ENCODE measurements at places on chromosomes 2 and 18.

DNA sequence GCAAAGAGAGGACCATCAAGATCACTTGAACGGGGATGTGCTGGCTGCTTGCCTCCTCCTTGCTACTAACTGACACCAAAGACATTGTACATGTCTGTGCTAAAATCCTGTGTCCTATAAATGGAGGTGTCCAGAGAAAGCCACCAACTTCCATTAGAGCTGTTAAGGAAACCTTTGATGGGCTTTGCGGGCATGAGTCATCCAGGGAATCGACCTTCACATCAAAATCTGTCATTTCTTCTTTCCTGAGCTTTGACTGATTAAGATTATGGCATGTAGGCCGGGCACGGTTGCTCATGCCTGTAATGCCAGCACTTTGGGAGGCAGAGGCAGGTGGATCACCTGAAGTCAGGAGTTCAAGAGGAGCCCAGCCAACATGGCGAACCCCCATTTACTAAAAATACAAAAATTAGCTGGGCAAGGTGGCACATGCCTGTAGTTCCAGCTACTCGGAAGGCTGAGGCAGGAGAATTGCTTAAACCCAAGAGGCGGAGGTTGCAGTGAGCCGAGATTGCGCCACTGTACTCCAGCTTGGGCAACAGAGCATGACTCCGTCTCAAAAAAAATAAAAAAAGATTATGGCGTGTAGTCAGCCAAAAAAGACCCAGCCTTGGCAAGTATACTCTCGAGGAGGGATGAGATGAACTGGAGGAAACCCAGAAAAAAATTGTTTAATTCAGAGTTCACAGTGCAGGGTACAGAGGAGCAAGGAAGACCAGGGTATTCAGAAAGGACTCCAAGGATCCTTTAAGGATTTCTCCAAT is 115.8 kb downstream of the CABLES1 start:
- no peak for ATAC-seq

GRCh38 chr2:102109016-102109415 is 33.5 kb upstream of the IL1R1 start:
- no peak for ATAC-seq

GRCh38 chr18:2036086-2036485 is 535.2 kb downstream of the METTL4 start:
- ATAC-seq = no peak

DNA sequence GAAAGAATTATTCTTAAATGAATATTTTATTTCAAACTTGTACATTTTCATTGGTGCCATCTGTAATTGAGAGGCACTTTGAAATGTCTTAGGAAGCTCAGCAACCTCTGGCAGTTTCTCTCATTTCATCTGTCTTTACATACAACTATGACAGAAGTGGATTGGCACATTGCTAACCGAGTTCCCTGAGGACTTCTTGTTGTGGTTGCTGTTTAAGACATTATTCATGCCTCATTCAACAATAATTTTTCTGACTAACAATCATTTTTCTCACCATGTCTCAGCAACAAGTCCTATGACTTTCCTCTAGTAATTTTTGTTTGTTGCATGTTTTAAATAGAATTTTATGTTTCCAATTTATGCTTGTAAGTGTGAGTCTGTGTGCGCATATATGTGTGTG is 284.0 kb upstream of the CWC22 start:
- ATAC-seq = no peak

GRCh38 chr2:85053802-85054201 is 79.4 kb upstream of the TCF7L1 start:
- ATAC-seq = no peak

- ATAC-seq = no peak
Measured at GRCh38 chr2:109306190-109306589, 177.2 kb downstream of the SH3RF3 start.

DNA sequence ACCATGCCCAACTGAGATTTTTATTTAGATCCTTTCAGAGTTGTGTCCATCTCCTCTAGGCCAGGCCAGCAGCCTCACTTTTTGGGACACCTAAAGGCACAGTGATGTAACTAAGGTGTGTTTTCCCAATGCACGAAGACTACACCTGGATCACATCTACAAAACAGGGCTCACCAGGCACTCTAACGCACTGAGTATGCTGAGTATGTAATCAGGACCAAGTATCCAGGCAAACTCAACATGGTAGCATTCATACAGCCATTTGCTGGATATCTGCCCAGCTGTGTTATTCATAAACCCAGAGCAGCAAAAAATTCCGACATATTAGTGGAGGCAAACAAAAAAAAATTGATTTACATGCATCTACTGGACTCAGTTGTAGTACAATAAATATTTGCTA is 33.8 kb downstream of the LPIN2 start:
- ATAC-seq = no peak

DNA sequence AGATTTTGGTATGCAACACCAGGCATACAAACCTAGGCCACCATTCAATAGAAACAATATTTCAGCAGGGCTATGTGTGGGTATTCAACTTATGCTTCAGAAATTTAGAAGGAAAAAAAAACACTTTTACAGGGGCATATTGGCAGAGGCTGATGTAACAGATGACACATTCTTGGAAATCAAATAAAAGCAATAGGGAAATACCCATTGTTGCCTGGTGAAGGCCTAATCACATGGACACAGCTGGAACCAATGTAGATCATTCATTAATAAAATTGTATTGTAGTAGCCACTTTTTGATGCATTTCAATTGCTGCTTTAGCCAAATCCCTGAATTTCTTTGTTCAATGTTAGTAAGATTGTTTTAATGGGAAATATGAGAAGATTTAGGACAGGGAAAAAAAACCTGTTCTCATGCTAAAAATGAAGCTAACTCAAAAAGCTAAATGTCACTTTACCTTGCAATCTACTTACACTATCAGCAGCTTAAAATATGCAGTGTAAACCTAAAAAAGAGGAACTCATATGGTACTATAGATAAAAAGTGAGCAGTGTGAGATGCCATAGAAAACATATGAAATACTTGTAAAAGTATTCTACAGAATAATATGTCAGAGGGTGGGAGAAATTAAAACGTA is 289.4 kb downstream of the ZEB2 start:
- ATAC-seq = no peak

GRCh38 chr2:70962885-70963878 is 15.2 kb upstream of the ANKRD53 start:
- ATAC-seq = no peak

DNA sequence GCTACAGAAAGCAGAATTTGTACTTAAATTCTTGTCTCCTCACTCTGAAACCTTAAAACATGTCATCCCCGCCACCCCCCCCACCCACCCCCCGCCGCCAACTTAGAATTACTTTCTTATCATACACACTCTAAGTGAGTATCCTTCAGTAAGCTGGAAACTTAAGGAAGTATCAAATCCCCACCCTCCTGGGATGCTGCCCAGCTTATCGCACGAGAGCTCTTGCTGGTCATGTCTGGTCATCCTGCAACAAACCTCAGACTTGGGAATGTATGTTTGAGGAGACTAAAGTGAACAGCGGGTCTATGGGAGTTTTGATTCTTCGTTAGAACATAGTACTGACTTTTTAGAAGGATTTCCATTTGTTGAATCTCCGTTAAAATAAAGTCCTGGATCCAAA is 203.3 kb downstream of the PTGR3 start:
- ATAC-seq = no peak

- ATAC-seq = no peak
Measured at GRCh38 chr2:39158351-39158750, 37.5 kb upstream of the SOS1 start.

DNA sequence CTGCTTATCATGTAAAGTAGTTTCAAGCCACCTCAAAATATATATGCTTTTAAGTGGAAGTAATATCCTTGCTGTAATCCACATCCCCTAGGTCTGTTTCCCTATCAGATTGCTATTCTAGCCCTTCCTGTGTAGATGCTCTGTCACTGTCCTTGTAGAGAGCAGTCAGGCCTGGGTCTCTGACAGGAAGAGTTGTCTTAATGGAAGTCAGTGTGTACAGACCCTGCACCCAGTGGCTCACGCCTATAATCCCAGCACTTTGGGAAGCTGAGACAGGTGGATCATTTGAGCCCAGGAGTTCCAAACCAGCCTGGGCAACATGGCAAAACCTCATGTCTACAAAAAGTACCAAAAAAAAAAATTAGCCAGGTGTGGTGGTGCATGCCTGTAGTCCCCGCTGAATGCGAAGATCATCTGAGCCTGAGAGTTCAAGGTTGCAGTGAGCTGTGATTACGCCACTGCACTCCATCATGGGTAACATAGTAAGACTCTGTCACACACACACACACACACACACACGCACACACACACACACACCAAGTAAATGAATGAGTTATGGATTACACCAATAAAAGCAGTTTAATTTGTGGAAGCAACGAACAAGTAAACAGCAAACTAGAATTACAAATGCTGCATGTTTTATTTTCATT is 70.2 kb upstream of the DSC1 start:
- ATAC-seq = no peak

DNA sequence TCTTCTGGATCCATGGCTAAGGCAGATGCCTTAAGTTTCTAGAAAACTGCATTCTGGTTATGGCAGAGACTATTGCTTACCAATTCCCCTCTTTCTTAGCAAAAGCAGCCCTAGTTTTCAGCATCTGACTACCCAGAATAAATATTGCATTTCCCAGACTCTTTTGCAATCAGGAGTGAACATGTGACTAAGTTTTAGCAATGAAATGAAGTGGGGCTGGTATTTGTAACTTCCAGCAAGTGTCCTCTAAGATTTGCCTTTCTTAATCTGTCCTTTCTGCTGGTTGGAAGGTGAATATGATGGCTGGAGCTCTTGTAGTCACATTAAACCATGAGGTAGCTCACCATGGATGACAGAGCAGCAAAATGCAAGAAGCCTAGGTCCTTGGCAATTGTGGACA is 132.9 kb upstream of the PKDCC start:
- ATAC-seq = no peak

DNA sequence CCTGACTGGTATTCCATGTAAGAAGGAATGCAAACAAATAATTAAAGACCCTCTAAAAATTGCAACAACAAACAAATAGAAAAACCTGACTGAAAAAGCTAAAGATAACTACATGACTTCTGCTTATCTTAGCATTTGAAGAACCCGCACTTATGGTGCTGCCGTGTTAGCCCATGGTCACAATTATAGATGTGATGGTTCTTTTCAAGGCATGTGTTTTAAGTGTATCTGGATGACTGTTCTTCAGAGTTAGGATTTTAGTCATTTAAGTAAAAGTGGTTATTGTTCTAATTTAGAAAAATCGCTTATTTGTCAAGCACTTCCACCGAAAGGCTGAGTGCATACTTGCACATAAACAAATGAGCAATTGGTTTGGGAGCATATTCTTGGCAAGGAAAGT is 77.3 kb downstream of the CPS1 start:
- ATAC-seq = no peak

GRCh38 chr2:166031054-166031453 is 77.5 kb upstream of the TTC21B start:
- no peak for ATAC-seq

DNA sequence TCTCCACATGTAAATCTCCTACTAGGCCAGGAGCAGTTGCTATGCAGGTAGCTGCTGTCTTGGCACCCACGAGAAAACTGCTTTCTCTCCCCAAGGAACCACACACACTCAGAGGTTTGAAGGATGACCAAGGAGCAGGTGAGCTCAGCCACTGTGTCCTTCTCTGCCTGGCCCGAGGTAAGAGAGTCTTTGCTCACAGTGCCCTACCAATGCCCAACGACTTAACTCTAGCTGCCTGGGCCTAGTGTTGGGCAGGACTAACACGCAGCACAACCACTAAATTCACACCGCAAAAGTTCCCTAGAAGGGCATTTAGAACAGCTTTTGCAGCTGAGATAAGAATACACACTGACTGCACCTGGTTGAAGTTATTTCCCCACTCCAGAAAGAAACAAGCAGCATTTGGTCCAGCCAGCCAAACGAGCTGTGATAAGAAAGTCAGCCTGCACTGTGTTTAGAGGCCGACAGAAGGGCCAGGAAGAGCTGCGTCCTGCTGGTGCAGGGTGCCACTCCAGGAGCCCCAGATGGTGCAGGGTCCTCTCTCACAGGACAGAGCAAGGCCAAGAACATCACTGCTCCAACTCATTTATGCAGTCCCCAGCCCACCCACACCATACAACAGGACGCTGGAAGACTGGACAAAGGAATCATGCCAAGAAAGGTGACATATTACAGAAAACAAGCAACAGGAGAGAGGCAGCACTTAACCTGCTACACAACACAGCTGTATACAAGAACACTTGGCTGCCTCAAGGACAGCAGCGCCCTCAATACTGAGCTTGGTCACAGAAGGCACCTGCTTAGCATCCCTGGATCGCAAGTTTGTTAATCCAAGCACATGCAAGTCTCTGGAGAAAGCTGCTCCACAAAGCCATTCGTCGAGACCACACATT is 12.5 kb downstream of the HDLBP start:
- no peak for ATAC-seq

Data from stimulated activated memory B cell treated with anti-CD40 and anti-IgM and Interleukin-4, amounts not matched to agents 10 μg/mL and 1 μg/mL and 100 μg/mL, for 72 hours (primary cell).